ENCODE measurements at places on chromosomes 3 and 15.
A peak's percentile ranks its signal among the peaks of the same experiment; 100 is the strongest.

GRCh38 chr15:37792351-37792750 is 142.1 kb upstream of the TMCO5A start:
- no peak for DNase-seq

GRCh38 chr3:31840252-31840651 is 140.8 kb downstream of the OSBPL10 start:
- no peak for DNase-seq

- DNase-seq: peak; percentile 18
These were observed 8.4 kb upstream of the KLF15 start for GRCh38 chr3:126365351-126366277.

DNA sequence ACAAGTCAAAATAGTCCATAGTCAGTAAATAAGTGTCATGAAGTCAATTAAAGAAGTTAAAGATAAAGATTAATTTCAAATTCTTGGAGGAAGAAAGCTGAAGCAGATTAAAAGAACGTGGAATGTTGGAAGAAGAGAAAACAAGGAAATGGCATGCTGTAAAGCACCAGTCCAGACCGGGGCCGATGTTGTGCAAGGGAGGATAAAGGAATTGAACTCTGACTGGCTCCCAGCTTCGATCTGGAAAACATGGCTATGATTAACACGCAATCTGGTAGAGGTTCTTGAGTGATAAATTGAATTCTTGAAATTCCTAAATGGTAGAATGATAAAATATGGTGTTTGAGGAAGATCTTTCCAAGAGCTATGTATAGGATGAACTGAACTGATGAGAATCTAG is 194.4 kb downstream of the MEIS2 start:
- DNase-seq: no peak

GRCh38 chr3:9781978-9782603 is 10.2 kb downstream of the TADA3 start:
- no peak for DNase-seq

- no peak for DNase-seq
These were observed 52.4 kb downstream of the KLHL25 start for GRCh38 chr15:85742186-85742821.

GRCh38 chr3:191356631-191357439 is 26.5 kb upstream of the UTS2B start:
- DNase-seq: peak; percentile 50

DNA sequence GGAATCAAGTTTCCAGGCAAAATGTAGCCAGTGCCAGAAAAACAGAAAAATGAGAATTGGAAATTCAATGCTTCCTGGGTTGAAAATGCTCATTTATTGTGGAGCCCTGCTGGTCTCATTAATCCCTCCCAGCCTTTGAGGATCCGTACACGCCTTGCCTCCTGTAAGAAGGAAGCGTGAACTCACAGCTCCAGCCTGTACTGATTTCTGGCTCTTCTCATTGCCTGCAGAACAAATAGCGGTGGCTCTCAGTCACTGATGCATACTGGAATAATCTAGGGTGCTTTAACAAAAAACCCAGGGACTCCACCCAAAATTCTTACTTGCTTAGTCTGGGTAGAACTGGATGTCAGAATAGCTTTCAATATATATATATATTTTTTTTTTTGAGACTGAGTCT is 29.3 kb upstream of the SLC24A5 start:
- no peak for DNase-seq

DNA sequence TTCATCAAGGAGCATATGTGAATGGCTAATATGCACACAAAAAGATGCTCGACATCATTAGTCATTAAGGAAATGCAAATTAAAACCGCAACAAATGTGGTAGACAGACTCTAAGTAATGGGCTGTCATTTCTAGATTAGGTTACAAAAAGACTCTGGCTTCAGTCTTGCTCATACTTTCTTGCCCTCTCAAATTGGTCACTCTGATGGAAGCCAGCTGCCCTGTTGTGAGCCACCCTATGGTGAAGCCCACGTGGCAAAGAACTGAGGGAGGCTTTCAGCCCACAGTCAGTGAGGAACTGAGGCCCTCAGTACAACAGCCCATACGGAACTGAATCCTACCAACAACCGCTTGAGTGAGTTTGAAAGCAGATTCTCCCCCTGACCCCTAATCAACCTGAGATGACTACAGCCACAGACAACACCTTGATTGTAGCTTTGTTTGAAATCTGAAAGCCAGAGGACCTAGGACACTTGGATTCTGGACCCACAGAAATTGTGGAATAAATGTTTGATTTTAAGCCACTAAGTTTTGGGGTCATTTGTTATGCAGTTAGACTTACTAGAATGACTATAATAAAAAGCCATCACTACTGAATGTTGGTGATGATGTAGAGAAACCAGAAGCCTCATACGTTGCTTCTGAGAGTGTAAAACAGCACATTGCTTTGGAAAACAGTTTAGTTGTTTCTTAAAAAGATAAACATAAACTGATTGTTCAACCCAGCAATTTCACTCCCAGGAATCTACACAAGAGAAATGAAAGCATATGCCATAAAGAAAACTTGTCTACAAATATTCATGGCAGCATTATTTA is 45.7 kb downstream of the EHHADH start:
- DNase-seq: no peak

GRCh38 chr3:31314258-31314657 is 218.5 kb upstream of the STT3B start:
- DNase-seq: no peak

DNA sequence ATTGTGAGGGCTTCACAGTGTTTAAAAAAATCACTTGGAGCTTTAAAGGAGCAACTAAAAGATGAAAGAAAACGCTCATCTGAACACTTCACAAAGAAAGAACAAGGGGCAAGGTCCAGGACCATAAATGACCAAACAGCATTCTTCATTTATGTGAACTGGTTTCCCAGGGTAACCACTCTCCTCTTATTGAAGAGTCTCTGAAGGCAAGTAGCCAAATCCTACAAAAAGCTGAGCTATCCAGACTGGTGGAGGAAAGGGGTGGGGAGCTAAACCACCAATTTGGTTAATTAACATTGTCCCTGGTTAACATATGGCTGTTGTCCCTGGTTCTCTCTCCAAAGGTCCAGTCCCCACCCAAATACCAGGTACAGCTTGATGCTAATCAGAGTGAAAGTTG is 58.1 kb downstream of the OSBPL10 start:
- no peak for DNase-seq

DNA sequence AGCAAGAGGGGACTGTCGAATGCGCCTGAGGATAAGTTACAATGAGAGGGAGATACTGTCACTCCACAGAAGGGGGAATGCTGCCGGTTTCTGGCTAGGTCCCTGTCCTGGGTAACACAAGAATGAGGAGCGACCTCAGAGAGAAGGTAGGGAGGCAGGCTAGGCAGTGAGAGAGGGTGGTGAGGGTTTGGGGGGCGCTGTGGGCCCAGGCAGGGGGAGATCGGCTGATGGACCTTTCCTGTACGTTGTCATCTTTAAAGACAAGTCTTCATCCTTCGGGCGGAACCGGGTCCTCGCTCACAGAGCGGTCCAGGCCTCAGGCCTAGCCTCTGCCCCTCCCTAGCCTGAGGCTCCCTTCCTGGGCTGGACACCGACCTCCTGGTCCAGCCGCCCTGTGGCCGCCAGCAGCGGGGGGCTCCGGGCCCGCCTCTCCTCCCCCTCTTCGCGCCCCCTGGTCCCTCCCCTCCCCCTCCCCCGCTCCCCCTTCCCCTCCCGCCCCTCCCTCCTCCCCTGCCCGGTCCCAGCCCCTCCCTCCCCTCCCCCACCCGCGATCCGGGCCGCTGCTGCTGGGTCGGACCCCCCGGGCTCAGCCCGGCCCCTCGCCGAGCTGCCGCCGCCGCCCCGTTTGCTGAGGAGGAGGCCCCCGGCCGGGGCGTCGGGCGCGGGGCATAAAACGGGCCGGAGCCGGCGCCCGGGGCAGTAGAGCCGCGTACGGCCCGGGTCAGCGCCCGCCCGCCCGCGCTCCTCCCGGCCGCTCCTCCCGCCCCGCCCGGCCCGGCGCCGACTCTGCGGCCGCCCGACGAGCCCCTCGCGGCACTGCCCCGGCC is at the start of gene CHRD:
CHRD (plus strand) TSS at position 697 of the 827 bp plus-strand sequence. CDS start 265 bp downstream, outside the sequence.
- DNase-seq: no peak

DNA sequence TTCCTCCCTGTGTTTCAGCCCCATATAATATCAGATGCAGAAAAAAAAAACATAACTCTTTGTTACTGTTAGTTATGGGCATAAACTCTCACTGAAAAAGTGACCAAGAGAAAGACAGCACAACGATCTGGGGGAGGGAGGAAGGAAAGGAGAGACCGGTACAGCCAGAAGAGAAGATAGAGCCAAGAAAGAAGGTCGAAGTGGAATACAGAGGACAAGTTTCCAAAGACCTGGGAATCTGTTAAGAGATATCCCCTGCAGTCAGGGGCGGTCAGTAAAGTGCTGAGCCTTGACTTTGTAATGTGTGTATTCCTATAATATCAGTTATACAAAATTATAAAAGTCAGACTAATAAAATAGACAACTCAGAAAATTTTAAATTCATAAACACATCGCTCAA is 3.3 kb downstream of the ALDH1A2 start:
- DNase-seq: no peak

GRCh38 chr3:24158761-24159454 is 213.8 kb downstream of the NR1D2 start:
- DNase-seq: no peak

GRCh38 chr3:9291821-9292410 is 42.5 kb upstream of the SRGAP3 start:
- no peak for DNase-seq

GRCh38 chr3:125151916-125152315 is 60.6 kb downstream of the SLC12A8 start:
- no peak for DNase-seq

DNA sequence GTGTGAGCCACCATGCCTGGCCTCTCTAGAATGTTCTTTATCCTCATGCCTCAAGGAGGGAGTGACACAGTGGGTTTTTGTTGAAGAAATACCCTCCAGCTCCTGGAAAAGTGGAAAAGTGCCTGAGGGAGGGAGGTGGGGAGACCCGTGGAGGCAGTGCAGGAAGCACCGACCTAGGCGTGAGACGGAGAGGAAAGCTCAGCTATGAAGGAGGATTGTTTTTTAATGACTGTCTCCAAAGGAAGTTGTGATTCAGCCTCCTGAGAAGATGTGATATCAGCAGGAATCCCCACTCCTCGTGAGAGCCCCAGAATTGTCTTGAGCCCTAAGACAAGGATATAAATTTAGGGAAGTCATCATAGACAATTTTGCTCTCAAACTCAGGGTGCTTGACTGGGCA is 21.7 kb downstream of the RPLP1 start:
- DNase-seq: no peak

DNA sequence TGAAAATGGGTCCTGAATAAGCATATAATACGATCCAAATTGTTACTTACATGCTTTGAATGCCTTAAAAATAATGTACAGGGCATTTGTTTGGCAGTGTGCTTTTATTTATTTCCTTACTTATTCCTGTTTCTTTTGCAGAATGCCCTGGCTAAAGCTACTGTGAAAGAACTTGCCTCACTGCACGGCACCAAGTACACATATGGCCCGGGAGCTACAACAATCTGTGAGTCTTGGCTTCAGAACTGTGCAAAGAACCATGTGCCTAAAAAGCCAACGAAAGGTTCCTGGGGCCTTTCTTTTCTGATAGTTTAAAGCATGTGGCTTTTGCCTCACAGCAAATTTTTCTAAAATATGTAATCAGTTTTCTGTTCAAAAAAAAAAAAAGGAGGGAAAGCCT is 7.8 kb upstream of the CPA3 start:
- no peak for DNase-seq

- DNase-seq: peak; percentile 52
These were observed 32.8 kb downstream of the AKAP13 start for GRCh38 chr15:85412956-85413854.

GRCh38 chr3:123424999-123425712 is 23.7 kb downstream of the ADCY5 start:
- no peak for DNase-seq

DNA sequence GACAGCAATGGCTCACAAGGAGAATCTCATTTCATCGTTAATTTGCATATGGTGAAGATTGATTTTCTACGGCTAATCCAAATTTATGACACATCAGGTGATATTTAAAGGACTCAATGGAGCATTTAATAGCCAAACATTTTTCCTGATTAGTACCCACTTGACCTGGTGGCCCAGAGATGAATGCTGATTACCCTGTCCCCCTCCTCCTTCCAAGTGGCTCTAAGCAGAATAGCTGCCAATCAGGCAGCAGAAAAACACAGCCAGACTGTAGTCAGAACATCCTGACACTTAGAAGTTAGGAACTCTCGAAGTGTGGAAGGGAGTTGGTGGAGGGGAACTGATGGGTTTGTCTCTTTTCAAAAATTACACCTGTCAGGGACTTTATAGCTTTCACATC is 302.5 kb downstream of the ZNF621 start:
- DNase-seq: no peak

DNA sequence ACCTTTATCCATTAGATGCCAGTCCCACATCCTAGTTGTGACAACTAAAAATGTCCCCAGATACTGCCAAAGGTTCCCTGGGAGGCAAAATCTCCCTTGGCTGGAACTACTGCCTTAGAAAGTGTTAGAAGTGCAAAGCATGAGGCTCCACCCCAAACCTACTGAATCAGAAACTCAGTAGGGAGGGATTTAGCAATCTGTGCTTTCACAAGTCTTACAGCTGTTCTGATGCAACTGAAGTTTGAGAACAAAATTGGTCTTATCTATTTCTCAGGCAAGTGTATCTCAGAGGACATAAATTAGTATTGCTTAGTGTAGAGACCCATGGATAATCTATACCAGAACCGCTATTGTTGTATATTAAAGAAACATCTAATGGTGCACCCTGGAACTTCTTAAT is 70.2 kb downstream of the CLDN1 start:
- DNase-seq: no peak

GRCh38 chr15:80530737-80531365 is 126.7 kb downstream of the ARNT2 start:
- no peak for DNase-seq

- DNase-seq: peak; percentile 88
These were observed 386 bp downstream of the SQOR start for GRCh38 chr15:45635191-45635638.

- DNase-seq: no peak
These were observed 13.5 kb upstream of the FAM3D start for GRCh38 chr3:58679974-58680666.

DNA sequence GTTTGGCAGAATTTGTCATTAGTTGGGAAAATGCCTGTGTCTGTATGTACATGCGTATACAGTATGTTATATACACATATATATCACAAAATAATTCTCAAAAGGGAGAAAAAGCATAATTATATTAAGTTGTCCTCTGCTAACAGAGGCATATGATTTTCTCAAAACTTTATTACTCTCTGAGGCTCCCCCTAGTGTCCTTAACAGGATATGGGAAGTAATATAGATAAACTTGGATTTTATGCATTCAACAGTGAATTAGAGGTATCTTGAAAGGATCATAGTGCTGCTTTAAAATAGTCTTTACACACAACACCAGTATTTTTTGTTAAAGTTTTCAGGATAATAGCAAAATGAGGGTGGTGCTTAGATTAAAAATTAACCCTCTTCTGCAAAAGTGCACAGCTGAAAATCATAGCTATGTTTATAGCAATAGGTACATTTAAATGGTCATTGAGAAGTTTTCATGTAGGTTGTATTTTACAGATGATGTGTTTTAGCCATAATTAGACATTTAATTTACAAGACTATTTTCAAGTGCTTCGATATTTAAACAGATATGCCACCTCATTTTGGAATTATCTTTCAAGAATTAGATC is 454.0 kb upstream of the ROBO2 start:
- DNase-seq: no peak

- DNase-seq: no peak
These were observed 48.3 kb upstream of the B3GALNT1 start for GRCh38 chr3:161153480-161153879.

- no peak for DNase-seq
These were observed 585.9 kb downstream of the OTOL1 start for GRCh38 chr3:162082516-162082915.

Measured in Right ventricle myocardium inferior (tissue), 1 donor.